ENCODE measurements at places on chromosomes 11 and 22.

DNA sequence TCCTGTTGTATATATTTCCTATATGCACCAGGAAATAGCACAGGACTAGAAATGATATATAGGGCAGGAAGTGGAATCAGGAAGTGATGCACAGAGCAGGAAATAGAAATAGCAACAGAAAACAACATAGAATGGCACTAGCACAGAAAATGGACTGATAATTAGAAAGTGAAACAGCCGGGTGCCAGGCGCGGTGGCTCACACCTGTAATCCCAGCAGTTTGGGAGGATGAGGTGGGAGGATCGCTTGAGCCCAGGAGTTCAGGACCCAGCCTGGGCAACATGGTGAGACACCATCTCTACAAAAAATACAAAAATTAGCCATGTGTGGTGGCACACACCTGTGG, 10.0 kb upstream of the RELT start:
- DNase-seq: no peak

DNA sequence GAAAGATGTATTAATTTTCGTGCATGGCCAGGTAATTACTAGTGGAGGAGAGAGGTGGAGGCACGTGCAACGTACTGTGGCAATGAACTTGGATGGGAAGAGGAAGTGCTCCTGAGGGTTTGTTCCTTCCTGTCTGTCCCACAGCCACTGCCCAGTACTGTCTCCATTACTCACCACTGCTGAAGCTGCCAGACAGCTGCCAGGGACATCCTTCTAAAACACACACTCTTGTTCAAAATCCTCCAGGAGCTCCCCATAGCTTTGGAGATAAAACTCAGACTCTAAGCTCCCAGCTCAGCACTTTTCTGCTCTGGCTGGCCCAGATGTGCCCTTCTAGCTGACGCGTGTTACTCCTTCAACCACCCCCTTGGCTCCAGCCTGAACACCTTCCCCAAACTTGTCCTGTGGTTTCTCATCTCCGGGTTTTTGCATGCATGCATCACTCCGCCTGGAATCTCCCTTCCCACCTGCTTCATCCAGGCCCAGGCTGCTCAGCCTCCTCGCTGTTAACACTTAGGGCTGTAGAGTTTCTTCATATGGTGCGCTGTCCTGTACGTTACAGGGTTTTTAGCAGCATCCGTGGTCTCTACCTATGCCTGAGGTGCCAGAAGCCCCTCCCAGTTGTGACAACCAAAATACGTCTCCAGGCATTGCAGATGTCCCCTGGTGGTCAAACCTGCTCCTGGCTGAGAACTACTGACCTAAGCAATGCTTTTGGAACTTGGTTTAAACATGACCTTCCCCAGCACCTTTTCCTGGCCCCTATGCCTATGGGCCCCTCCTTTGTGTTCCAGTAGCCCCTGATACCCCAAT, 69.5 kb downstream of the C11orf91 start:
- DNase-seq: no peak

GRCh38 chr22:17137170-17137569, 16.0 kb upstream of the TMEM121B start:
- DNase-seq: no peak

GRCh38 chr11:27837895-27838563, 137.8 kb upstream of the BDNF start:
- no peak for DNase-seq

GRCh38 chr11:86625981-86626380, 46.4 kb downstream of the ME3 start:
- no peak for DNase-seq

DNA sequence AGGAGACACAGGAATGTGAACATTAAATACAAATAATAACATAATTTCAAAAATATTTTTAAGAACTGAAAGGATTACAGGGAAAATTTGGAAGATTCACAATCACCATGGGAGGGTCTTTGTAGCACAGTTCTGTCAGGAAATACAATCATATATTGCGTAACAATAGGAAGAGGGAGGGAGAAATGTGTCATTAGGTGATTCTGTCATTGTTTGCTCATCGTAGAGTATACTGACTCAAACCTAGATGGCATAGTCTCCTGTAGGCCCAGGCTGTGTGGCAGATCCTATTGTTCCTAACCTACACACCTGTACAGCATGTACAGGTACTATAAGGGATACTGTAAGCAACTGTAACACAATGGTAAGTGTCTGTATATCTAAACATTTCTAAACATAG, 330.4 kb downstream of the BRD1 start:
- no peak for DNase-seq

DNA sequence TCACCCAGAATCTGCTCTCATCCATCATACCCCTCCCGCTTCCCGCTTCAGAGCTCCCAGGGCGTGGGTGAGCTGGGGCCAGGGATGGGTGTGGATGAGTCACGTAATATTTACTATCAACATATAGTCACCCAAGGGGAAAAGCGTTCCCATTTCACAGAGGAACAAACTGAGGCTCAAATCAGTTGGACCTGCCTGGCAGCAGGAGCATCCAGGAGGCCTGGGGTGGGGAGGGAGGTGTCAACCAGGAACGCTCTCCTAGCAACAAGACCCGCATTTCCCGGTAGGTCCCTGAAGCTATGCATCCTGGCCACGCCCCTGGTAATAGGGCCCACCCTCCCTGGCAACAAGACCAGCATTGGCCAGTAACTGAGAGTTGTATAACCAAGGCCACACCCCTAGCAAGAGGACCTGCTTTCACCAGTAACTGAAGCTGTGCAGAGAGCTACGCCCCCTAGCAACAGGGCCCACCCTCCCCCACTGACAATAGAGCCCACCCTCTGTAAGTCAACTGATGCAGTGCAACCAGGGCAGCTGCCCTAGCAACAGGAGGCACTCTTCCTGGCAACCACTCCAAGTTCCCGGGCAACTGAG, 32.7 kb upstream of the TXNRD2 start:
- DNase-seq: peak; percentile 86
